ENCODE measurements at places on chromosomes 3 and 15.
A peak's percentile ranks its signal among the peaks of the same experiment; 100 is the strongest.

DNA sequence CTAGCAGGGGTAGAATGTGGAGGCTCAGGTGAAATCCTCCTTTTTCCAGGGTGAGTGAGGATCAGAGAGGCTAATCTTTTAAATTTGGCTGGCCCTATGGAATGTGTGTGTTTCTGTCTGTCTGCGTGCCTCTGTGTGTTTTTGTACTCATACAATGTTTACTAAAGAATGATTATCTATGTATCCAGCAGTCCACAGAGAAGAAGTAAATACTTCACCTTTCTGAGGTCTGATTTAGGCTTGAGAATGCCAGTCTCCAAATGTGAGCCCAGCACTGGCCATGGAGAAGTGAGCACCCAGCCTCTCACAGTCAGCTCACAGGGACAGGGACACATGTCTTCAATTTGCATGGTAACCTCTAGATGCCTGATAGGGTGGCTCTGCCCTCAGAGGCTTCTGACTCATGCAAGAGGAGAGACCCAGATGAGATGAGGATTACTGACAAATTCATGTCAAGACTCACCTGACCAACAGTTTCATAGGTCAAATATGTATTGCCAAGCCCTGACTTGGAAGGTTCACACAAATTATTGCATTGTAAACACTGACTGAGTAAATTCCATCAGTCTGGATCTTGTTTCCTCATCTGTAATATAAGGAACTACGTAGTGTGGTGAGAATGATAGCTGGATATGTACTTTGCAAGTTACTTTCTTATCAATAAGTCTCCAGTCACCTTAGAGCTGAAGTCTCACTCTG lies 31.0 kb downstream of the ENTPD3 start:
- DNase-seq, result no peak

GRCh38 chr3:184733181-184733580 lies 21.3 kb upstream of the MAGEF1 start:
- no peak for DNase-seq

GRCh38 chr3:146065573-146066006 lies 95.4 kb downstream of the PLOD2 start:
- peak; percentile 77 for DNase-seq

DNA sequence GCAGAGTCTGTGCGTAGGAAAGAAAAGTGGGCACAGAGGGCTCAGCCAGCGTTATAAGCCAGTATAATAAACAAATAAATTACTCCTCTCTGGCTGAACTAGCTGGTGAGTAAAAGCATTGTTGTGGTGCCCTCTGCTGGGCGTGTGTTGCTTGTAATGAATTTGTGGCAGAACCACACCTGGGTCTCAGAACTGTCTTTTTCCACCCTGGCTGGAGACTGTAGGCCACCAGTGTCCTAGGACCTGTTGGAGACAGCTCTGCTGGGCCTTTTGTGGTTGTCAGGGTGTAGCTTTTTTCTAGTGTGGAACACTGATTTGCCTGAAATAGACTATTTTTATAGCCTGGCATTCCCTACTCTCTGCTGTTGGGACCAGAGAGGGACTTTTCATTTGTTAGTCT lies 130.5 kb upstream of the EIF1B start:
- DNase-seq, result peak; percentile 83

GRCh38 chr3:99751649-99752048 lies 66.0 kb upstream of the CMSS1 start:
- peak; percentile 64 for DNase-seq

GRCh38 chr15:31508656-31509055 lies 182.0 kb downstream of the KLF13 start:
- no peak for DNase-seq

GRCh38 chr15:68439506-68439905 lies 7.5 kb upstream of the ITGA11 start:
- DNase-seq, result no peak

- peak; percentile 46 for DNase-seq
Measured at GRCh38 chr15:74129586-74130154, 716 bp upstream of the ISLR2 start.

- DNase-seq, result no peak
Measured at GRCh38 chr3:169970847-169971246, 4.2 kb downstream of the SEC62 start.

DNA sequence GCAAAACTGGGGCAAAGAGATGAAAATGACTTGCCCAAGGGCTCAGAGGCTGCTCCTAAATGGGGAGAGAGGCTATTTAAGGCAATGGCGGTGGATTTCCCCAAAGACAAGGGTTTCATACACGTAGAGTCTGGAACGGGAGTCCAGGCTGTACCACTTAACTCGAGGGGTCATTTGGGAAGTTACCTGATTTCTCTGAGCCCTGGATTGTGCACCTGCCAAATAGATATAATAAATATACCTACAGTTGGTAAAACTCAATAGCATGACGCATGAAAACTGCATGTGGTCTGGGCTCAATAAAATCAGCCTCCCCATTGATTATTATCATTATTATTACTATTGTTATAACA lies 1.3 kb upstream of the ITPR1 start:
- peak; percentile 20 for DNase-seq

- DNase-seq, result peak; percentile 70
Measured at GRCh38 chr3:139299261-139300132, 44.3 kb upstream of the MRPS22 start.

GRCh38 chr15:87582169-87582568 lies 674.4 kb downstream of the NTRK3 start:
- no peak for DNase-seq

DNA sequence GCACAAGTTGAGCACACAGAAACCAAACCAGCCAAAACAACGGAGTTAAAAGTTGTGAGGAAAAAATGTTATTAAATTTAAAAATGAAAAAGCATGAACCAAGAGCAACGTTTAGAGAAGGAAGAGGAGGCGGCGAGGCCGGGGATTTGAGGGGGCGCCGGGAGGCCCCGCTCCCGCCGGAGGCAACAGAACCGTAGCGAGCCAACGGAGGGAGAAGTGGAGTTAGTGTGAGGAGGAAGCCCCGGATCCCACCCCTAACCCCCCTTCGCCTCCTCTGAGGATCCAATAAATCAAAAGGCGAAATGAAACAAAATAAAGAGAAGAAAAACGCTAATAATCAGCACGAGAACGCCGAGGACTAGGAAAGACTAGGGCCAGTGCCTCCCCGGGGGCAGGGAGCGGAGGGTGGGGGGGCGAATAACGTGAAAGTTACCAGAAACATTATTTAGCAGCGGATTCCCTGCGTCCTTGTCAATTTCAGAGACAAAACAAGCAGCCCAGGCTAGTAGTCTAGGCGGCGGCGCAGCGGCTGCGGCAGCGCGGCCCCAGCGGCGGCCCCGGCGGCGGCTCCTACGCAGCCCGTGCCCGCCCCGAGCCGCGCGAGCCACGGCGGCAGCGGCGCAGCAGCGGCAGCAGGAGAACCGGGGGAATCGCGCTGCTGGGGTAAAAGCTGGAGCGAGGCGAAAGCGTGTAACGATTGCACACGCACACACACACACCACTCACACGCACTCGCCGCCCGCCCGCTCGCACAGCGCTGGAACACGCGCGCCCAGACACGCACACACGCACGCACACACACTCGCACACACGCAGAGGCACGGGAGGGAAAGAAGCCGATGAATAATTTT lies 1.7 kb downstream of the MEIS2 start:
- peak; percentile 60 for DNase-seq

DNA sequence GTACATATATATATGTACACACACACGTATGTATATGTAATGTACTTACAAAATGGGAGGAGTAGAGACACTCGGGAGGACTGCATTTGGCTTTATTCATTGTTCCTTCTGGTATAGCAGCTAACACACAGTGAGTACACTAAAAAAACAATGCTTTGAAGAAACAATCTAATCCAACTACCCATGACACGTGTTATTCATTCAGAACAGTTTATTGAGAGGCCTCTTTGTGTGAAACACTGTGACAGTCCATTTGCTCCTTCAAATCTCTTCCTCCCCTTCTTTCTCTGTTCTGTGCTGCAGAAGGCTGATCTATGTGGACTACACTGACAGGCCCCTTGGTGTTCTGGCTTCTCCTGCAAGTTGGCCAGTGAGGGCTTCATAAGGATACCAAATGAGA lies 1075.9 kb upstream of the CFAP20DC start:
- no peak for DNase-seq

GRCh38 chr3:184428561-184429175 lies 48.8 kb downstream of the CHRD start:
- peak; percentile 96 for DNase-seq

DNA sequence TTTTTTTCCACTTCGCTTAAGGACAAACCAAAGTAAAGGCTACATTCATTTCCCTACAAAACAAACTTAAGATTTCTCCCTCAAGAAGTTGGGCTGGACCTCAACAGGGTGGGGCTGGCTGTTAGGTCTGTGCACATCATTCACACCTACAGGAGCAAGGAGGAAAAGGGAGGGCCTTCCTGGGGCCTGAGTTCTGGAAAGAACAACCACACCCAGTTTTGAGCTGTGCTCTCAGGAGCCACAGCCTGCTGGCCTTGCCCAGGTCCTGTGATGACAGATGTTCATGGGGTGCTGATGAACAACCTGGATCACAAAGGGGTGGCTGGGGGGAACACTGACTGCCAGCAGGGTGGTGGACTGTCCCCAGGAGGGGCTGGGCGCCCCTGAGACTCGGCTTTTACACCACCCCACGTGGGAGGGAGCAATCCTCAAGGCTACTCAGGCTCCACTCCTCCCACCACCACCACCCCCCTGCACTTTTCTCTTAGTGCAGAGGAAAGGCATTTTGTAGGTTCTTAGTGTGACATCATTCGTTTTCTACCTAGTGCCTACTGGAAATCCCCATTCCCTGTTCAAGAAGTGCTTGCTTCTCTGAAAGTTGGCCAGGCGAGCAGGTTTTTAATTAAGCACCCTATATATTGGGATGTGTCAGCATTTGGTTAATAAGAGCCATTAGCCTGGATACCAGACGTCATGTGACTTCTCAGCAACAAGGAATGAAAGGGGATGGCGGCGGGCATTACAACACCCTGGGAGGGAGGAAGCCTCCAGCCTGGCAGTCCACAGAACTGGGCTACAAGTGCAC lies 35.7 kb downstream of the CCNB2 start:
- DNase-seq, result peak; percentile 55

GRCh38 chr15:78108300-78109084 lies 16.1 kb downstream of the SH2D7 start:
- peak; percentile 93 for DNase-seq

- peak; percentile 32 for DNase-seq
Measured at GRCh38 chr15:45611305-45611704, 23.5 kb upstream of the SQOR start.

- peak; percentile 16 for DNase-seq
Measured at GRCh38 chr15:86650094-86650493, 570.4 kb downstream of the AGBL1 start.

- DNase-seq, result no peak
Measured at GRCh38 chr15:29051422-29051821, 165.6 kb downstream of the APBA2 start.

DNA sequence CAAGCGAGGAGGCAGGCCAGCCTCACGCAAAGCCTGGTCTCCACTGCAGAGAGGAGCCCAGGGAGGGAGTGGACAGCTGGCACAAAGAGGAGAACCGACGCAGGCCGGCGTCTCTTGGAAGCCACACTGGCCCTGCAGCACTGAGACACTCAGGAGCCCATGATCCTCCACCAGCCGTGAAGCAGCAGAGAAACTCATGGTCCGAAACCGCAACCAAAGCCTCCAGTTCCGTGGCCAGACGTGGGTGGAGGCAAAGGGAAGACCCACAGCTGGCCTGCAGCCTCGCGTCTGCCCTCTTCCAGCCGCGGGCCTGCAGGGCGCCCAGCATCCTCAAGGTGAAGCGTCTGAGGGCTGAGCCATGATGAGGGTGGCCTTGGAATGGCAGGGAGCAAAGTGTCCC lies 62.2 kb upstream of the SEC61A1 start:
- no peak for DNase-seq

DNA sequence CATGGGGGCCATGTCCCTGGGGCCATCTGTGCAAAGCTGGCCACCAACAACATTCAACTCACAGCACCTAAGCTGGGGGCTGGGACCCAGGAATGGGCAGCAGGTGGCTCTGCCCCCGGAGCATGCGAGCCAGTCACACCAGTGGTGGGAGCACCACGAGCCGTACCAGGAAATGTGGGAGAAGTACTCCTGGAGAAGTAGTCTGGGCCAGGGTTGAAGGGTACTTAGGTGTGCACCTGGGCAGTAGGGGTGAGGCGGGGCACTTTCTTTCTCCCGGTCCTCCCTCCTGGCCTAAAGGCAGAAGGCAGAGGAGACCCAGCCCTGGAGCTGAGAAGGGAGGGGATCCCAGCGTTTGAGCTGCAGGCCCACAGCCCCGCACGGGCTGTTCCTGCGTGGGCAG lies 94.2 kb downstream of the PLXNA1 start:
- DNase-seq, result no peak

- peak; percentile 56 for DNase-seq
Measured at GRCh38 chr3:151403246-151403645, 18.7 kb upstream of the P2RY12 start.

GRCh38 chr15:69668039-69668705 lies 215.6 kb downstream of the RPLP1 start:
- no peak for DNase-seq

GRCh38 chr15:58543664-58544335 lies 112.0 kb downstream of the LIPC start:
- no peak for DNase-seq

DNA sequence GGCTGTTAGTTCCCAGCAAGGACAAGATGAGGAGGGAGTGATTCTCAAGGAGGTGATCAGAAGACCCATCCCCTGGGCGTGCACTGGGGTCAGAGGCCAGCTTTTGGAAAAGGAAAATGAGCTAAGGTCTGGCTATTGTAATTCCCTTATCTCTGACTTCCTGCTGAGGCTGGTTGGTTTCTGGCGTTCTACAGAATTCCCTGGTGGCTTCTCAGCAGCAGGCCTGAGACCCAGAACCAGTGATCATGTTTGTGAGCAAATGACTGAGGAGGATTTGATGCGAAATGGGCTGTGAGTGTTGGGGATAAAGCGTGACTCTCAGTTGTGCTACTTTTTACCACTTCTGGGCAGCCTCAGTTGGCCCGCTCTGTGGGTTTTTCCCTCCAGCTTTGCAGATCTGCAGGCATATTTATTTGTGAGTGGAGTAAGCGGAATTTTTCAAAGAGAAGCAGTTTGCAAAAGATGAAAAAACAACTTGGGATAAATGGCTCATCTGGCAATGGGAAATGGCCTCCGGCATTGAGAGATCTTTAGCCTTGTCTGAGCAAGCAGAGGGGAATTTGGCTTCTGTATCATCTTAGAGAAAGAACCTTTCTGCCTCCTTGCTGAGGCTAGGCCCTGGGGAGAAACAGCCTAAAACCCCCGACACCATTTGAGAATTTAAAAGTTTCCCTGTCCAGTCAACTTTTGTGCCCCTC lies 102.7 kb downstream of the SLCO3A1 start:
- no peak for DNase-seq

- no peak for DNase-seq
Measured at GRCh38 chr3:33041909-33042308, 55.0 kb downstream of the GLB1 start.

- no peak for DNase-seq
Measured at GRCh38 chr3:18716101-18716500, 291.0 kb upstream of the SATB1 start.

- peak; percentile 76 for DNase-seq
Measured at GRCh38 chr3:61903931-61904657, 342.7 kb downstream of the PTPRG start.

DNA sequence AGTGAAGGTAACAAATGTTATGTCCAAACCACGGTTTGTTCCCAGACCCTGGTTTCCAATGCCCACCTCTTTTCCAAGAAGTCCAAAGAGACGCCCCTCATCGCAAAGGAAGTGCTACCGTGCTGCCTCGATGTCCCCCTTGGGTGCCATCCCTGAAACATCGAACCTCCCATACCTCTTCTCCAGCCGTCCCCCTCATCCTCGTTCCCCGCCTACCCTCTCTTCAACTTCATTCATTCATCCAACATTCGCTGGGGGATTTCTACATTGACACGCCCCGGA lies 467 bp downstream of the TIPIN start:
- DNase-seq, result no peak

- no peak for DNase-seq
Measured at GRCh38 chr3:157610876-157611535, 107.8 kb upstream of the VEPH1 start.

Data from astrocyte of the hippocampus (primary cell).